ENCODE measurements at places on chromosomes 5 and 9. TPM values are rescaled to one million over a fixed set of nuclear protein-coding genes. Genes with fewer than 3 reads are reported as not detected.
A peak's percentile ranks its signal among the peaks of the same experiment; 100 is the strongest.

NEUROG1 gene
- total RNA-seq, result not detected

KCTD16 gene
- total RNA-seq, result 5.1 TPM

IRX1 gene
- 7.5 TPM for total RNA-seq

FAM169A gene
- 0.84 TPM for total RNA-seq

IL33 gene
- 64.8 TPM for total RNA-seq

ASPN gene
- total RNA-seq, result 7.5 TPM

FRMPD1 gene
- total RNA-seq, result not detected

SLC6A7 gene
- not detected for total RNA-seq

TAF11L5 gene
- not detected for total RNA-seq

PCDHGC5 gene
- 1.4 TPM for total RNA-seq

DNA sequence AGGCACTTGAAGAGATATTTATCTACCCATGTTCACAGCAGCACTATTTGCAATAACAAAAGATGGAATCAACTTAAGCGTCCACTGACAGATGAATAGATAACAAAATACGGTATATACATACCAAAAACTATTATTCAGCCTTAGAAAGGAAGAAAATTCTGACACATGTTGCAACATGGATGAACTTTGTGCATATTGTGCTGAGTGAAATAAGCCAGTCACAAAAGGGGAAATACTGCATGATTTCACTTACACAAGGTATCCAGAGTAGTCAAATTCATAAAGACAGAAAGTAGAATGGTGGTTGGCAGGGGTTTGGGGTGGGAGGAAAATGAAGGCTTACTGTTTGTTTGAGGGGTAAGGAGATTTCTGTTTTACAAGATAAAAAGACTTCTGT, 66.0 kb downstream of the FBN2 start:
- DNase-seq, result no peak

GRCh38 chr5:65811885-65812284, 89.9 kb downstream of the NLN start:
- no peak for DNase-seq

GRCh38 chr5:30930736-30931135, 262.8 kb upstream of the CDH6 start:
- no peak for DNase-seq

DNA sequence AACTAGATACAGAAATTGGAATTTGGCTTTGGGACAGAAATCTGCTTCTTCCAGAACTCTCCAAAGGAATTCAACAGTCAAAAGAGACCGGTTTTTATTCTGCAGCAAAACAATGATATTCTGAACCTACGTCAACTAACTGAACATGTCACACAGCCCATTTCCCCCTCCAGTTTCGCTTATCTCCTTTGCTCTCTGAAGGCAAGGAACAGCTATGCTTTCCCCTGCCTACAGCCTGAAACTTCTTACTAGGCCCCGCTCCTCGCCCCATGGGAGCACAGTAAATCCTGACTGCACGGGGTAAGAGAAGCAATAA, 488 bp downstream of the SKIC3 start:
- no peak for DNase-seq

DNA sequence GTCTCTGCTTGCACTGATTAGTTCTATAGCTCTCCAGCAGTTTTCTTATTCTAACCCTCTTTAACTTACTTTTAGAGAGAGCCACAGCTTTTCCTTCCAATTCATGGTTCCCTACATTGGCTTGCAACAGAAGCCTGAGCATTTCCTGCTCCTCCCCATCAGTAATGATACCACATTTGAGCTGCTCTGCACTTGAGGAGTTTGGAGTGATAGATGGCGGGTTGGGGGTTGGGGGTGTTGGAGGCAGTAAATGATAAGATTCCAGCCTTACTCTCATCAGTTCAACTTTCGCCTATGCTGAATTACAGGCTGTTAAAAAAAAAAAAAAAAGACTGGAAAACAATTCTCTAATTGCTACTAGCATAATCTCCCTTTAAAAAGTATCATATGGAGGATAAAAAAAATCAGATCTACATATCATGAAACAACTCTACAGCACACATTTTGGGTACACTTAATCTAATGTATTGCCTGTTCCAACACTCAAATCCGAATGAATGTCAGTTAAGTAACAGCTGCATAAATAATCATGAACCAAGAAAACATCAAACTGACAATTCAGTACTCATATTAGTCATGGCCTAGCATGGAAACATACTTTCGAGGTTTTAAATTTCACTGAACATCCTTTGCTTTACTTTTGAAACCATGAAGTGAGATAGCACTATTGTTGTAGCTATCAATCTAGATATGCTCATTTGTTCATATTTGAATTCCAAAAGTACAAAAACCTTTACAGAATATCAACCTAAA, 224.7 kb downstream of the NFIB start:
- no peak for DNase-seq

- no peak for DNase-seq
Observed at GRCh38 chr9:132820169-132820944, 57.7 kb downstream of the AK8 start.

DNA sequence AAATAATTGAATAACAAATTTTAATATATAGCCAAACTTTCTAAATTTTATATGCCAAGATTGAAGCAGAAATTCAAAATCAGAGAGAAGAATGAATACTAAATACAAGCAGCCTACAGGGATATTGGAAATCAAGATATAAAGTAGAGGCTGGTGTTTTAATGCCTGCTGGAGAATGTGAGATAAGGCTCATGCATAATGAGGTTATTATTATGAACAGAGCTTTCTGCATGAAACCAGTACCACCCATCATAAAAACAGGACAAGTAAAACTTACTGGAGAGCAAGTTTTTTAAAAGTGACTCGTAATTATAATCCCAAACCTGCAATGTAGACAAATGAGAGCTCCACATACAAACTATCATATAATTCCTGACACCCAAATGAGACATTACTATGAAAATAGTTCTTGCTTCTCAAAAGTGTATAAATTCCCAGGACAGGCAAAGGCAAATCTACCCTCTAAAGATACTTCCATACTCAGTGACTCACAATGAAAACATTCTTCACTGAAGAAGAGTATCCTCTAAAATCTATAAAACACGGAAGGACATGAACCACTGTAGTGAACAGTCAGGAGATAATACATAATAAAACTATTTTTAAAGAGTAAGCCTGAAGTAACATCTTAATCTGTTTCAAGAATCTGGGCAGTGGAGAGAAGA, 532.0 kb upstream of the GRAMD2B start:
- DNase-seq, result no peak

GRCh38 chr5:89473196-89473595, 590.2 kb upstream of the MEF2C start:
- DNase-seq, result no peak

GRCh38 chr5:76642390-76643040, 19.3 kb upstream of the F2RL2 start:
- DNase-seq, result no peak

DNA sequence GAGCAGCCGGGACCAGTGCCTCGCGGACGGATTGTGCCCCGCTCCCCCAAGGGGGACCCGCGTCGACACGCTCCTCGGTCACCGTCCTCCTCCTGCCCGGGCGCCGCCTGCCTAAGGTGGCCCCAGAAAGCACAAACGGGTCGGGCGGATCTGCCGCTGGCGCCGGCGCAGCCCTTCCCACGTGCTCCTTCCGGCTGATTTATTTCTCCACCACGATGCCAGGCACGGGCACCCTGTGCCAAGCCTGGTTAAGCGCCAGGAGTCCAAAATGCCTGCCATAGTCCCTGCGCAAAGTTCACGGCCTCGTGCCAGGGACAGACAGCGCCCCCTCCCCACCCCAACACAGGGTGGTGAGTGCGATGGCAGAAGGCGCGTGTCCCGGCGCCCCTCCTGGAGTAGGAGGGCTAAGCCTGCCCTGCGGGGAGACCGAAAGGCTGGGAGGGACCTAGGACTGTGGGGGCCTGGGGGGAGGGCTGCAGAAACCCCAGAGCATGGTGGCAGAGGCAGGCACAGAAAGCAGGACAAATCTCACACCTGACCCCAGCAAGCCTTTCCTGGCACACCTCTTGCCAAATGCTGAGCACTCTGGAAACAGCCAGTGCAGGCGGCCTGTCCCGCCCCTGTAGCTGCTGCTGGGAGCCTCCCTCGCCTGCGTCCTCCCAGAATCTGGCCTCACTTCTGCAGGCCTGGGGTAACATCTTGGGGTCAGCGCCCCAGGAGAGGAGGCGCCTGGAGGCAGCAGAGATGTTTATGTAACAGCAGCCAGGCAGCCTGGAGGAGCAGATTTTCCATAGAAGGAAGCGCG, 1.1 kb upstream of the NOTCH1 start:
- peak; percentile 88 for DNase-seq

GRCh38 chr9:135813671-135814290, 93.6 kb downstream of the CAMSAP1 start:
- peak; percentile 54 for DNase-seq

GRCh38 chr9:123662057-123662776, 267.7 kb downstream of the DENND1A start:
- no peak for DNase-seq

GRCh38 chr5:62199792-62200716, 106.0 kb upstream of the KIF2A start:
- no peak for DNase-seq

DNA sequence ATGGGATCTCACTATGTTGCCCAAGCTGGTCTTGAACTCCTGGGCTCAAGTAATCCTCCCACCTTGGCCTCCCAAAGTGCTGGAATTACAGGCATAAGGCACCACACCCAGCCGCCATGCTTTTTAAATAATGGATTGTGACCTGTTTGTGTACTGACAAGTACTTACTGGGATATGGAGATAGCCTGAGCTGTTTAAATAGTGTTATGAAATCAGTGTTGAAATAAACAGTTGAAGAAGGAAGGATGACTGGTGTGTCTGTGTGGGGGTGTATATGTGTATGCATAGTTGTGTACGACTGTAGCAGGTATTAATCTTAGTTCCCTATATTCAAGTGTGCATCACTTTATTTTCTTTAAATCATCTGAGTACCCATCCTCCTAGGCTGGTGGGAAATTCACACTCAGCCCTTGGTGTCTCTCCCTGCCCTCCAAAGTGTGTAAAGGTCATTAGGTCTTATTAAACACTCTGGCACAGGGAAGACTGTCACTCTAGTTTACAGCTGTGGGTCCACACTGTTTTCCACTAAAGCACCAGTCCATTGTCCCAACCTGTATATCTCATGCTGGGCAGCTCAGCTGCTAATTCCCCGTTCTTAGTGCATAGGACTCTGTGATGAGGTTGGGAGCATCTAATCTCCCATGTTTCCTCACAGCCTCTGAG, 91.0 kb downstream of the SNX18 start:
- no peak for DNase-seq

- no peak for DNase-seq
Observed at GRCh38 chr5:25099538-25099937, 454.8 kb upstream of the CDH10 start.

- peak; percentile 93 for DNase-seq
Observed at GRCh38 chr5:399296-400281, 43.4 kb upstream of the EXOC3 start.

DNA sequence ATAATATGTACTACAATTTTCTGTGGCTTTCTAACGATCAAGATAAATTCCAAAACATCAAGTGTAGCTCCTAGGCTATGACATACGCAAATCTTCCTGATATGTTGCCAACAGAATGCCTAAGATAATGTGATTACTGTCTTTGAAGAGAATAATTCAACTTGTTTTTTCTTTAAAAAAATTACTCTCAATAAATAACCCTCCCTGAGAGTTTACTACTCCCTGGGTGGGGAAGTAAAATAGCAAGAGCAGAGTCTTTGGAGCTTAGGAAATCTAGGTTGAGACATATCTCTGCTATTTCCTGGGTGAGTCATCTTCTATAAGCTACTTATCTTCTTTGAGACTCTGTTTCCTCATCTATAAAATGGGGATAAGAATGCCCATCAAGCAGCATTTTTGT, 201.2 kb downstream of the ACTL7B start:
- DNase-seq, result no peak

GRCh38 chr5:132744659-132745058, 2.6 kb upstream of the CCNI2 start:
- no peak for DNase-seq

- no peak for DNase-seq
Observed at GRCh38 chr9:78044189-78044588, 12.6 kb upstream of the GNAQ start.

GRCh38 chr9:79812099-79812498, 240.3 kb downstream of the TLE4 start:
- DNase-seq, result no peak

DNA sequence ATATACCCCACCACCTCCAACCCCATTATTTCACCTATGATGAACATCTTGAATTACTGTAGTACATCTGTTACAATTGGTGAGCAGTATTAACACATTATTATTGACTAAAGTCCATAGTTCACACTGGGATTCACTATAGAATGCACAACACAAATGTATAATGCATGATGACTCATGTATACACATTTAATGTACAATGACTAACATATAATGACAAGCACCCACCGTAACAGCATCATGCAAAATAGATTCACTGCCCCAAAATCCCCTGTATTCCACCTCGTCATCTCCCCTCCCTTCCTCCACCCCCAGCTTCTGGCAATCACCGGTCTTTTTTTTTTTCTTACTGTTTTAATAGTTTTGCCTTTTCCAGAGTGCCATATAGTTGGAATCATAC, 47.1 kb upstream of the NEK6 start:
- DNase-seq, result no peak

DNA sequence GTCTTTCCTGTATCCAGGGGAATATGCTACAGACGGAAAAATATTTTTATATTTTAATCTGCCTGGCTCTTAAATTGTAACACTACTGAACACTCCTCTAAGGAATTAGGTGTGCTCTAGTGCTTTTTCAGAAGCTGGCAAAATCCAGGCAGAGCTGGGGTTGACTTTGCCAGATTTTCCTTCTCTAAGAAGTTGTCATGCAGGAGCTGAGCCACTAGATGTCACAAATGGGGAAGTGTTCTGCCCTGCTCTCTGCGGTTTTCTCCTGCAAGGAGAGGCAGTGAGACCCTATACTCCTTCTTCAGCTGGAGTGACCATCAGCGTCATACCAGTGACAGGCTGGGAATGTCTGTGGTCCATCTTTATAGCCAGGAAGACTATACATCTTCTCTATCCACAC, 112.5 kb downstream of the HAPLN1 start:
- no peak for DNase-seq

DNA sequence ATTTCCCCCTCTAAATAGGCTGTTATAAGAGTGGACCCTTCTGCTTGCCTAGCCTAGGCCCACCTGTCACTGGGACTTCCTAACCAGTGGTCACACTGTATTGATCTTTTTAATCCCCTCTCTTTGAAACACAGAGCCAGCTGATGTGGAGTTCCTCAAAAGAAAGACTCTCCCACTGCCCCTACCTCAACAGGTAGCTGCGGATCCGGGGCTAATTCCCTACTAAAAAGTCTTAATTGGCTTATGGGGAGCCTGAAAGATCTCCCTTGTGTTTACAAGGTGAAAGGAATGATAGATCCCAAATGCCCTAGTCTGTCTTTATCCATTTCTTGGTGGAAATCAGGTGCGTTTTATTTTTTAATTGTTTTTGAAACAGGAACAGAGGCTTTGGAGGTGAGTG, 2.0 kb downstream of the NEUROG1 start:
- DNase-seq, result no peak
